ENCODE measurements at places on chromosomes 6 and 20.

GRCh38 chr6:129893640-129894039 lies 32.5 kb upstream of the TMEM244 start:
- no peak for DNase-seq

- no peak for DNase-seq
These were observed 77.3 kb downstream of the SLC22A23 start for GRCh38 chr6:3379482-3380060.

GRCh38 chr6:2799936-2800527 lies 34.8 kb downstream of the WRNIP1 start:
- no peak for DNase-seq

GRCh38 chr6:45196121-45196520 lies 132.0 kb upstream of the RUNX2 start:
- DNase-seq = no peak

- no peak for DNase-seq
These were observed 37.3 kb downstream of the ADGRG6 start for GRCh38 chr6:142339113-142339512.

DNA sequence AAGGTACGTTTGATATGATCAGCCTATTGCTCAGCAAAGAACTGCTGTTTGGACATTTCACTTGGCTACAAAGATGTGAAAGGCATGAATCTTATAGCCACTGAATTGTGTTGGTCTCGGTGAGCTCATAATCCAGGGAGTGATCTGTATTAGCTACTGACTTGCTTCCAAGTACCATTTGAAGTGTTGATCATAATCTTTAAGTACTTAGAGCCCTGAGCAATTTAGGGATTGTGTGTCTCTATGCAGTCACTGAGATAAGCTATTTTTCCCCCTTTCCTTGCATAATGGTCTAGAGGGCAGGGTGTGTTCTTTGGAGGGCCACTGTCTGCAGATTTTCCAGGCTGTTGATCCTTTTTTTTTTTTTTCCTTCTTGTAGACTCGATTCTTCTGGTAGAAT lies 393.6 kb downstream of the ESR1 start:
- no peak for DNase-seq

DNA sequence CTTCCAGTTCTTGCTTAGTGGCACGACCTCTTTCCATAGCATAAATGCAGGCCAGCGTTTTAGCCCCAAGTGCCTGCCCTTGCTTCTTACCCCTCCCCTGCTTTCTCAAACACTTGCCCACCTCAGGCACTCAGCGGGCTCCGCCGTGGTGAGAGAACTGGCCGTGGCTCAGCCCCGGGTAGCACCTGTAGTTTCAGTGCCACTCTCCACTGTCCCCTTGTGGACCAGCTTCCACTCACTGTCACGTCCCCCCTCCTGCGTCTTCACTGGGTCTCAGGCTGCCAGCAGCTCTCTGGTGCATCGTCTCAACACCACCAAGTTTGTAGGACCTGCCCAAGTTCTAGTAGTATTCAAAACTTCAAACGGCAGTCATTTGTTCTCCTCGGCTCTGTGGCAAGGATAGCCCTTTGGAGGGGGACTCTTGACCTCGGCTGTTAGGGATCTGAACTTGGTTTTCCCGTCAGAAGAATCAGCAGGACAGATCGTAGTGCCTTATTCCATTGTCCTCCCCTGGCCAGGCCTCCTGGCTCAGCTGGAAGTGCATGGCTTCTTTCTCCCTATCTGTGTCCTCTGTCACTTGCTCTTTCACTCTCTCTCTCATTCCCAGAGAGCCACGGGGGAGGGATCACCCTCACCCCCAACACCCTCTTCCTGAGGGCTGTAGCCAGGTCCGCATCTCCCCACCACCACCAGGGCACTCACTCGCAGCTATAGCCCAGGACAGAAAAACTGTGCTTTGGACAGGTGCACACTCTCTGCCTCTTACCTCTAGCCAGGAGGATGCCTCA lies 44.6 kb downstream of the STK35 start:
- no peak for DNase-seq

DNA sequence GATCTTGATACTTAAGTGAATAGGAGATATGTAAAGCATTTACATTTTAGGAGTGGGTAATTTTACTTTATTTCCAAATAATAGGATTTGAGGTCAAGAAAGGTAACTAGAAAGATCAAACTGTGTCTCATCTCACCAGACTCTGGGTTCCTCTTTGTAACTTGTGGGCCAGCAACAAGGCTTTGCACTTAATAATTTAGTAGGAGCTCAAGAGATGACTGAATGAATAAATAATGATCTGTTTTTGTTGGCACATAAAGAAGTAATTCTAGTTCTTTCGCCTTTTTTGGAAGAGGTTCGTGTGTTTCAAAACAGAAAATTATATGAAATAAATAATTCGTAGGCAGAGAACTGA lies 67.4 kb upstream of the FABP7 start:
- no peak for DNase-seq

DNA sequence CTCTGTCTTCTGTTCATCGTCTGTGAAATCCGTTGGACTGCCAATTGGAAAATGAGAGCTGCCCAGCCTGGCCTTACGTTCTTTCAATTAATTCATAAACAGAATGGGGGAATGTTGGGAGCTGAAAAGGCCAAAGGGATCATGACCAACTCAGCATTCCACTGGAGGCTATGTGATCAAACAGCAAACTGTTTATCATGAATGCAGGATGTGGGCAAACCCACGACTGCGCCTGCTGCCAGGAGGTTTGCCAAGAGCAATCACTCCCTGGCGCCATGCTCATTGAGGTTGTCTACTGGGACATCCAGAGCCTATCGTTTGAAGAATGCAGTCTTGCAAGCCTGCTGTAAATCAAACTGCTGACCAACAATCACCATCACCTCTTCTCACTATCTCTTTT lies 9.3 kb upstream of the FKBP1A start:
- no peak for DNase-seq

DNA sequence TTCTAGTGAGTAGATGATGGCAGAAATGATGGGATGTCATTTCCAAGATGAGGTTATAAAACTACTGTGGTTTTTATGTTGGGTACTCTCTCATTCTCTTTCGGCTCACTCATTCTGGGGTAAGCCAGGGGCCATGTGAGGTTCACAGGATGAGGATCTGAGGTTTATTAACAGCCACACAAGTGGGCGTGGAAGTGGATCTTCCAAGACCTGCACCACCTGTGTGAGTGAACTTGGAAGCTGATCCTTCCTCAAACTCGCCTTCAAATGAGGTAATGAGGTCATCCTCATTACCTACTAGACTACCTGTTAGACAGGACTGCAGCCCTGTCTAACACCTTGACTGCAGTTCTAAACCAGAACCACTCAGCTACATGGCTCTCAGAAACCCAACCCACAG lies 45.1 kb upstream of the TAGAP start:
- no peak for DNase-seq

- peak; percentile 25 for DNase-seq
These were observed 34.6 kb upstream of the NKX2-2 start for GRCh38 chr20:21548390-21549035.

DNA sequence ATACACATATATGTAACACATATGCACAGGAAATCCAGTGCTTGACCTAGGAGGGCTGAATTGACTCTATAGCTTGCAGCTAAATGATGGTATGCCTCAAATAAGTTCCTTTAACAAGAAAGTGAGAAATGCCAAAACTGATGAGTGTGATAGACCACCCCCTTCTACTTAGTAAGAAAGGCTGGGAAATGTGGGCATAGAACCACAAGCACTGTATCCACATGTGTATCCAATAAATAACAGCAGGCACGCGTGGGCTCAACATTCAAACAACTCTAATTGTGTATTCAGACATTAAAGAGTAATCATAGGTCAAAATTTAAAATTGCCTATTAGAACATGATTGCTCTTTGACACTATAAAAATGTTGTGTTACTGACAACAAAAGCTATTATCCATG lies 54.1 kb downstream of the FAM83B start:
- no peak for DNase-seq

DNA sequence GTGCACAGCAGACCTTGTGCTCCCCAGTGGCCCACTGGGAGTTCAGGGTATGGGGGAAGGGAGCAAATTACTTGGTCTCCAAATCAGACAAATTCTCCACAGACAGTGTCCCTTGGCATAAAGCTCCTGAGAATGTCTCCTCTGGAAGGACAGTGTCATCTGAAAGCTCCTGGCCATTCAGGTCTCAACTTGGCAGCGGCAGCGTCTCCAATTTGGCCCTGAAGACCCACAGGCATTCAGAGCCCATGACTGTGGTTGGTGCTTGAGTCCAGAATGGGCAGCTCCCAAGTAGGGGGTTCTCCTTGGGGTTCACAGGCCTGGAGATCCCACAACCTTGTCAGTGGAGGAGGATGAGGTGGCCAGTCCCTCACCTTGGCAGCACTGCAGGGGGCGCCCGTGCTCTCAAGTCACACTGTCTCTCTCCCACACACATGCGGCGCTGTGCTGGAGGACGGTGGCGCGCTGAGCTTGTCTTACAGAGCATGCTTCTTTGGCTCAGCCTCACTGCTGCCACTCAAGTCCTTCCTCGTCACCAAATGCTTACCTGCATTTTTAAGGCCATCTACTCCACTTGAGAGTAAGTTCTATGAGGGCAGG lies 20.7 kb downstream of the DYNLRB1 start:
- peak; percentile 50 for DNase-seq

- DNase-seq = no peak
These were observed 211.7 kb downstream of the LMBRD1 start for GRCh38 chr6:69584913-69585729.

DNA sequence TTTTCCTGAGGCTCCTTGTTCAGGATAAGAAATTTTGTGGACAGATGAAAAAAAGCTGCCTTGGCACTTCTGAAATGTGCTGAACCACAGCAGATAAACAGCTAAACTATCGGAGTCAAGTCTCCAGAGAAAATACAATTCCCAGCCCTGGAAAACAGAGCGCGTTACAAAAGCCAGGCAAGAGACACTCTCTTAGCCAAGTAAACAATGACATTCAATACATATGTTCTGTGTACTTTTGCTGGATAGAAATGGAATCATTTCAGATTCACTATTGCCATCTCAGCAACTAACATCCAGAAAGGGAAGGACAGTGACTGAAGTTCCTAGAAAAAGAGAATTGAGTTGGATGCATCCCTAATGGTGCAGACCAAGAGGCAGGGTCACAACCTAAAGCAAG lies 196.8 kb upstream of the NRSN1 start:
- no peak for DNase-seq

GRCh38 chr20:51423810-51424209 lies 118.7 kb downstream of the NFATC2 start:
- no peak for DNase-seq

GRCh38 chr6:112581015-112581414 lies 233.9 kb downstream of the RFPL4B start:
- DNase-seq = no peak

DNA sequence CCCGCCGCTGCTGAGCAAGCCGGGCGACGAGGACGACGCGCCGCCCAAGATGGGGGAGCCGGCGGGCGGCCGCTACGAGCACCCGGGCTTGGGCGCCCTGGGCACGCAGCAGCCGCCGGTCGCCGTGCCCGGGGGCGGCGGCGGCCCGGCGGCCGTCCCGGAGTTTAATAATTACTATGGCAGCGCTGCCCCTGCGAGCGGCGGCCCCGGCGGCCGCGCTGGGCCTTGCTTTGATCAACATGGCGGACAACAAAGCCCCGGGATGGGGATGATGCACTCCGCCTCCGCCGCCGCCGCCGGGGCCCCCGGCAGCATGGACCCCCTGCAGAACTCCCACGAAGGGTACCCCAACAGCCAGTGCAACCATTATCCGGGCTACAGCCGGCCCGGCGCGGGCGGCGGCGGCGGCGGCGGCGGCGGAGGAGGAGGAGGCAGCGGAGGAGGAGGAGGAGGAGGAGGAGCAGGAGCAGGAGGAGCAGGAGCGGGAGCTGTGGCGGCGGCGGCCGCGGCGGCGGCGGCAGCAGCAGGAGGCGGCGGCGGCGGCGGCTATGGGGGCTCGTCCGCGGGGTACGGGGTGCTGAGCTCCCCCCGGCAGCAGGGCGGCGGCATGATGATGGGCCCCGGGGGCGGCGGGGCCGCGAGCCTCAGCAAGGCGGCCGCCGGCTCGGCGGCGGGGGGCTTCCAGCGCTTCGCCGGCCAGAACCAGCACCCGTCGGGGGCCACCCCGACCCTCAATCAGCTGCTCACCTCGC lies 1.5 kb downstream of the ARID1B start:
- DNase-seq = peak; percentile 23

- DNase-seq = no peak
These were observed 117.0 kb downstream of the HIVEP2 start for GRCh38 chr6:142827991-142828390.

GRCh38 chr6:63440594-63440993 lies 120.8 kb upstream of the LGSN start:
- no peak for DNase-seq

GRCh38 chr20:15654208-15654649 lies 919.0 kb downstream of the KIF16B start:
- DNase-seq = no peak

DNA sequence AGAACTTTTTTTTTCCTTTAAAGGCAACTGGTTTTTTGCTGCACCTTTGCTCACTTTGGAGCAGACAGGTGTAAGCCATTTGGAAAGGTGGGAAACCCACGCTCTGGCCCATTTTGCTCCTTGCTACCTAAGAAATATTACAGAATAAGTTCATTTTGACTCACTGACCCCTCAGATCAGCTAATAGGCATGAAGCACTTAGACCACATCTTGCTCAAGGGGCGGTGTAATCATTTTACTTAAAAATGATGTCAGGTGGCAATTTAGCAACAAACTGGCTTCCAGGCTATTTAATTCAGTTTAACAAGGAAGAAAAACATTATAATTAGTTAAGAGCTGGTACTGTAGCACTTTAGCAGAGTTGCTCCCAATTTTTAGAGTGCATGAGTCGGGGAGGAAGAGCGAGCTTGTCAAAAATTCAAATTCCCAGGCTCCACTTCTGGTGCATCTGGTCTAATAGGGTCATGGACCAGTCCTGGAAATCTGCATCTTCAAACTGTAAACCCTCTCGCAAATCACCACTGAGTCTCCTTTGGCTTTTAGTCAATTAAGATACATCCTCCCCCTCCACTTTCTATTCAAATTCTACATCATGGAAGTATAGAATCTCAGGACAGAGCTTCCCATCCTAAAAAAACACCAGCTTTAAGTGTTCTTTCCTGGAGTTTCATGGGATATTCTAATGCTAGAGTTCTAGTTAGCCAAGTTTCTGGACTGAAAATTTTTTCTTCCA lies 38.2 kb downstream of the JAG1 start:
- DNase-seq = no peak

DNA sequence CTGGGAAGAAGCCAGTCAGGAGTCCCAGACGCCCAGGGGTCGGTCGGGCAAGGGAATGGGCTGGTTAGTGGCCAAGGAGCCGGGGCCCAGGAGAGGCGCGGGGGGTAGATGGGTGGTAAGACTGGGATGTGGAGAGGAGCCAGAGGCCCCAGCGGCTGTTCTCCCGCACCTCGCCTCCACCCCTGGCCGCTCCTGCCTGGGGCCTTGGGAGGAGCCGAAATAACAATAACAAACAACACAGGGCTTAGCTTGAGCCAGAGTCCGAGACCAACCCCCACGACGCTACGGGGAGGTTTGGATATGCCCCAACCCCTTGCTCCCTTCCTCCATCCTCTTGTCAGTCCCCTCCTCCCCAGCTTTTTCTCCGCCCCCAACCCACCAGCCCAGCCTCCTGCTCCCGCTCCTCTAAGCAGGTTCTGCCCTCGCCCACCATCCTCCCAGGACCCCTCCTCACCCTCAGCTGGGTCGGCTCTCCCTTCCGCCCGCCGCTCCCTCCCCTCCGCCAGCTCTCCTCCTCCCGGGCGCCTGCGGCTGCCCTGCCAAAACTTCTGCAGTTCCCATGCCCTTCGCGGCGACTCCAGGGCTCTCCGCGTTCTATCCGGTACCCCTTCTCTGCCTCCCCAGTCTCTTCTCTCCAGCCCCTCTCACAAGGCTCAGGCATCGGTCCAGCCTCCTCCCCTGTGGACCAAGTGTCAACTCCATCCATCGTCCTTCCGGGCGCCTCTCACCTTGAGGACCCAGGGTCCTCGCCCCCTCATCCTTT lies 1.1 kb downstream of the RNF39 start:
- no peak for DNase-seq

GRCh38 chr20:23446505-23446904 lies 6.2 kb downstream of the CST11 start:
- peak; percentile 7 for DNase-seq
